ENCODE measurements at places on chromosomes 5 and 9.

- DNase-seq = no peak
These were observed 179.3 kb downstream of the ENC1 start for GRCh38 chr5:74461251-74461650.

DNA sequence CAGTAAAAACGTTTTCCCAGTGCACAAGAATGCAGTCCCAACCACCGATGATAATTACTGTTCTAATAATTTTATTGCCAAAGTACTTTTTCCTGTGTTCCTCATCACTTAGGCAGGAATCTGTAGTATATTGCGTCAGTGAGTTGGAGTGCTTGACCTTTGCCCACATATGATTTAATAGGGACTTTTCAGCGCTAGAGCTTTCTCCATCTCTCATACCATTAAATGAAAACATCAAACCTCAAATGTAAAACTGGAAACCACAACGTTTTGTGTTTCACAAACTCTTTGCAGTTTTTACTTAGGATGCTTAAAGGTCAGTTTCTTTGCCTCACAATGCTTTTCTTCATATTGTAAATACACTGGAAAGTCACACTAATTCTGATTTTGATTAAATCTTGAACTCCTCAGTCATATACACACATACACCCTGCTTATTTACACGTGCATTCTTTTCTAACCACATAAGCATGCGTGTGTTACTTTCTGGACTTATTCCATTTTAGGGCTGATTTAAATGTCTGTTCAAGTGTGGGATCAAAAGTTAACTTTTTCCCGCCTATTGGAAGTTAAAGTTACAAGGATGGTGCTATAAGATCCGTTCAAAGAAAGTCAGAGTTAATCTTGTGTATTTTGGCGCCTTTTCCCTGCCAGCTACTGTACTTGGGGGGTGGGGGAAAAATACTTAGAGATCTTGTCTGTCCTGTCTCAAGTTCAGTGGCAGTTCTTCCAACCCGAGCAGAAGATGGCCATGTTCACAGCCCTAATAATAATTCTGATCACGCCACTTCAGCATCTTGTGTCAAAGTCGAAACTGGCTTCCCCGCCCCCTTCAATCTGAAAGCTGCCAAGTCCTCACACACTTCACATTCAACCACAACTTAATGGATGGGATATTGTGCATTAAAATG, 6.6 kb upstream of the NFIB start:
- no peak for DNase-seq

- peak; percentile 64 for DNase-seq
These were observed 168.6 kb downstream of the CARTPT start for GRCh38 chr5:71887680-71888079.

DNA sequence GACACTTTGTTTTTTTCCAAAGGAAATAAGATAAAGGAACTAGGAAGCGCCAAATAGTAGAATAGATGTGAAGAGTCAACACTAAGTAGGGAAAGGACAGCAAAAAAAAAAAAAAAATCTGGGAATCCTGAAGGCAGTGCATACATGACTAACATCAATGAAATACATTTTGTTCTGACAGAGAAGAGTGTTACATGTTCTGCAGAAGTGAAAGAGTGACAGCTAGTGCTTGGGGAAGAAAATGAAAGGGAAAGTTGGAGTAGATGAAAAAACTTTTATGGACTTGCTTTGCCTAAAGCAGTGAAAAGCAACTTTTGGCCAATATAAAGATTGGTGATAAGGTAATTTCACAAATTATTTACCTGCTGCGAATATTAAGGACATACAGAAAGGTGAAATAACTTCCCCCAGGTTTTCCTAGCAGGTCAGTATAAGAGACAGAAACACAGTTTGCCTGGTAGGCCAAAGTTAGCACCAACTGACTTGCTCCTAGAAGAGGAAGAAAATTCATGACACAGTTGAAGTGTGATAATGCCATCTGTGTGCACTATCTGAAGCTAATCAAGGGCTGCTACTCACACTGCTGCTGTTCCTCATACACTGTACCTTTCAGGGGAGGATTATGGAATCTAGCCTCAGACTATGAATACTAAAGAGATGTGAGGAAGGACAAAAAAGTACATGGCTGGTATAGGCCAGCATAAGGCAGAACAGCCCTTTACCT, 38.6 kb downstream of the RANBP6 start:
- DNase-seq = peak; percentile 11

- no peak for DNase-seq
These were observed 144.7 kb upstream of the RAD23B start for GRCh38 chr9:107138261-107138992.

- no peak for DNase-seq
These were observed 60.0 kb upstream of the KLF9 start for GRCh38 chr9:70474413-70474812.

DNA sequence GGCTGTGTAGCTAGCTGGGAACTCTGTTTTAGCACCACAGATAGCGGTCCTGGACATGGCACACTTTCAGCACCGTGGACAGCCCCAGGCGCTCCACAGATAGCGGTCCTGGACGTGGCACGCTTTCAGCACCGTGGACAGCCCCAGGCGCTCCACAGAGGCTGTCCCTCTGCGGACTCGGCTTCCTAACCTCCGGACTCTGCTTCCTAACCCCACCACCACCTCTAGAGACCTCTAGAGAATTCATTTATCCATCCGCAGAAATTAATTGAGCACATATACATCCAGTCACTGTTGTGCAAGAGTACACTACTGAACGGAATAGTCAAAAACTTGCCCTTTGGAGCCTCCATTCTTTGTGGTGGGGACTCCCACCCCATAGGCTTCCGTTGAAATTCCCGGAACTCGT, 27.4 kb downstream of the UNC5A start:
- DNase-seq = peak; percentile 89

DNA sequence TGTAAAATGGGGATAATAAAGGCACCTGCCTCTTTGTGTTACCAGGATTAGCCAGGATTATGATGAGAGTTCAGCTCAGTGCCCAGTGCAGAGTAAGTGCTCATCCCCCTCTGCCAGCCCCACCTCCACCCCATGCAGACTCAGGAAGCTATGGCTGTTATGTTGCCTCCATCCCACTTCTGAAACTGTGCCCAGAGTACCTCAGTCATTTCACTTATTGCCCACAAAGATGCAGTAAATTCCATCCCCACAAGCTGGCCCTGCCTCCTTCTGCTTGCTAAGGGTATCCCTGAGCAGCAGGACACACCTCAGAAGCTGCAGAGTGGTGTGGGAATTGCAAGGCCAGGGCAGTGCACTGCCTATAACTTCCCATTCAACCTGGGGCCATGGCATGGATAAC, 415.1 kb downstream of the SPOCK1 start:
- no peak for DNase-seq

DNA sequence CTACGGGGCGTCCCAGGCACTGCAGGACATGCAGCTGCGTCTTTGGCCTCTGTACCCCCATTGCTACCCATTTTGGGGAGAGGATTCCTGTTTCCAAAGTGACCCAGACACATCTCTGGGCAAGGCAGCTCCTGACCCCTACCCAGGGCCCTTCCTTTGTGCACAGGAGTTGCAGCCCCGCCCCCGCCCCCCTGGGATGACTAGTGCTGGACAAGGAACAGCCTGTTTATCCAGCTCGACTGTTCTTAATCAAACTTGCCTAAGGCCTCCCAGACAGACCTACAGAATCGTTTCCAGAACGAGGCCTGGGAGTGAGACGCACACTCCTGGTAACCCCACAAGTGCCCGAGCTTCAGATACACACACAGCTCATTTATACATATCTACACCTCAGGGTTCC, 13.2 kb downstream of the DIPK1B start:
- no peak for DNase-seq

- DNase-seq = no peak
These were observed 4.5 kb downstream of the LMX1B start for GRCh38 chr9:126618190-126618584.
